ENCODE measurements at places on chromosomes 5 and 9.
A peak's percentile ranks its signal among the peaks of the same experiment; 100 is the strongest.

DNA sequence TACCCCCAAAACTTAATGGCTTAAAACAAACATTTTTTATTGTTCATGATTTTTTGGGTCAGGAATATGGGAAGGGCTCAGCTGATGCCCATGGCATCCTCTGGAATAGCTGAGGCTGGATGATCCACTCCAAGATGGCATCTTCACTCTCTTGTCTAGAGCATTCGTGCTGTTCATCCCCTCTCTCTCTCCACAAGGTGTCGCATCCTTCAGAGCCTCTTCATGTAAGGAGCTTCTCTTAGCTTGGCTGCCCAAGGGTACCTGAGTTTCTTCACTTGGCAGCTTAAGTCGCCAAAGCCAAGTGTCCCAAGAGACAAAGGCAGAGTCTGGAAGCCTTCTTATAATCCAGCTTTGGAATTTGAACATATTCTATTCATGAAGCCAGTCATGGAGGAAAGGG lies 294.7 kb downstream of the CHSY3 start:
- peak; percentile 7 for DNase-seq

GRCh38 chr9:127467621-127468020 lies 16.3 kb downstream of the LRSAM1 start:
- DNase-seq: no peak

DNA sequence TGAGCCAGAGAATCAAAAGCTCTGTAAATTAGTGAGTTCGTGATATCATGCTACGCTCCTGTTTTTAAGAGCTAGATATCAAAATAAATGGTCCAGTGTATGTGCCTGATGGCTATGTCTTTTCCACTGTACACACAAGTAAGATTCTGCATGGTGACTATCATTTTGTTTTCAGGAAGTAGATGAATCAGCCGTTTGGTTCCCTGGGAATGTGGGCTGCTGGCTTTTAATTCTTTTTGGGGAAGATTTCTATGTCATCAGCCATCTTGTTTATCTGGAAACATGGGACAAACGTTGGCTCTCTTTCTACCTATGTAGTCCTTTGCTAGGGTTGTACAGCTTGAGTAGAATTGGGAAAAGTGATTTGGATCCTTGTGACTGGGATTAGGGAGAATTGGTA lies 126.7 kb downstream of the GRIA1 start:
- no peak for DNase-seq

DNA sequence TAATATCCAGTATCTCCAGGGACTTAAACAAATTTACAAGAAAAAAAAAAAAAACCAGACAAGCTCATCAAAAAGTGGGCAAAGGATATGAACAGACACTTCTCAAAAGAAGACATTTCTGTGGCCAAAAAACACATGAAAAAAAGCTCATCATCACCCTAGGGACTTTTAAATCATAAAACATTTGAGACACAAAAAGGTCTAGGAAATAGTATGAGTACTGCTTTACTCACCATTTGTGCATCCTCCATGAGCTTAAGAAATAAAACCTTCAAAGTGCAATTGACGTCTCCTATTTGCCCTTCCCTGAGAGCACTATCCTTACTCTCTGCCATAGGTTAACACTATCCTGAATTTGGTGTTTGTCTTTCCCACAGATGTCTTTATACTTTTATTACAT lies 193.7 kb upstream of the NREP start:
- peak; percentile 94 for DNase-seq

DNA sequence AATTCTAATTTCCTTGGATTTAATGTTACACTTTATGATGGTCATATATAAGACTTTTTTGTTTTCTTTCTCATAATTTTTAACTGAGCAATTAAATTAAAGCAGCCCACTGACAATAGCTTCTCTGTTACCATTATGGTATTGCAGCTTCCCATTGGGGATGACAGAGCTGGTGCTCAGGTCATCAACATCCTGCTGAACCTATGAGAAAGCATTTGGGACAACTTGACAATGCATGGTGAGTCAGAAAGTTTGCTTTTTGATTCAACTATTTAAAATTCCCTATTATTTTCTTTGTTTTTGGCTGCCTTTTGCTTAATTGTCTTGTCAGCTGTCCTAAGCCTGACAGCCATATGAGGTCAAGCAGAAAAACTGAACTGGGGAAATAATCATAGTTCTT lies 487.4 kb upstream of the RIOK2 start:
- no peak for DNase-seq

- DNase-seq: no peak
Observed at GRCh38 chr5:33641744-33642505, 201.2 kb downstream of the TARS1 start.

DNA sequence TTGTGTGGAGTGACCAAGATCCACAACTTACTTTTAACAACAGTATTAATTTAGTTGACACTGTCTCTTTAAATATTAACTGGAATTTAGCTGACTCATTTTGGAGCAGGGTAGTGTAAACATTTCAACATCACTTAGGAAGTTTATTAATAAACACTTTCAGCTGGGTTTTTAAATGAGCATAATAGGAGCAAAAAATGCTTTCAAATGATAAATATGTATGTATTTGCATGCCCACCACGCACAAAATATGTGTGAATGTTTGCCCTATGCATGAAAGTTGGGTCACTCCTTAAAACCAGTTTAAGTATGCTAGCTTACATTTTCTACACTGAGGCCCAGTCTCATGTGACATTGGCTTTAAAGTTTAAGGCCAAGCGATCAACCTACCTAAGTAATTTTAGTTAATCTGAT lies 2.9 kb downstream of the ZFAND5 start:
- DNase-seq: no peak
